CD8-positive, alpha-beta T cell (primary cell): ENCODE measurements at places on chromosomes 16 and 17. TPM values are rescaled to one million over a fixed set of nuclear protein-coding genes. Genes with fewer than 3 reads are reported as not detected.

DNA sequence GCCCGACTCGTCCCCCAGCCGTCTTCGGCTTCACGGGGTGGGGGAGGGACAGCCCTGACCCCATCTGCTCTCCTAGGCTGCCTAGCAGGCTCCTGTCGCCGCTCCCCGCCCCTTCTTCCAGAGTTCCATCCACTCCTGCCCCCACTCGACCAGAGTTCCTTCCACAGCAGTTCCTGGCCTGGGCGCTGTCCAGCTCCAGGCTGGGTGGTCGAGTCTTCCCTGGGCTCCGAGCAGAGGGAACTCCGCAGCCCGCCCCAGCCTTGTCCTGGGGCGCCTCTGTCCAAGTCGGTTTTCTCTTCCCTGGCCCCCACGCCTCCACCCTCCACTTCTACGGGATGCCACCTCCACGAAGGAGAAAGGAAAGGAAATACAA is 1.4 kb downstream of the PYY start:
- DNase-seq: no peak

Gene ZG16B
- not detected for total RNA-seq

Gene CORO6
- 1.2 TPM for total RNA-seq

Gene MPV17L
- not detected for total RNA-seq

Gene RARA
- total RNA-seq: 133 TPM

- no peak for DNase-seq
These were observed 20.1 kb downstream of the WSCD1 start for GRCh38 chr17:6090253-6090652.

- DNase-seq: no peak
These were observed 37.6 kb downstream of the HS3ST4 start for GRCh38 chr16:25729188-25729915.
